AG10803 (cell line): ENCODE measurements at places on chromosomes 1 and 21.

GRCh38 chr1:53572815-53573173, 113.6 kb downstream of the DMRTB1 start:
- no peak for DNase-seq

DNA sequence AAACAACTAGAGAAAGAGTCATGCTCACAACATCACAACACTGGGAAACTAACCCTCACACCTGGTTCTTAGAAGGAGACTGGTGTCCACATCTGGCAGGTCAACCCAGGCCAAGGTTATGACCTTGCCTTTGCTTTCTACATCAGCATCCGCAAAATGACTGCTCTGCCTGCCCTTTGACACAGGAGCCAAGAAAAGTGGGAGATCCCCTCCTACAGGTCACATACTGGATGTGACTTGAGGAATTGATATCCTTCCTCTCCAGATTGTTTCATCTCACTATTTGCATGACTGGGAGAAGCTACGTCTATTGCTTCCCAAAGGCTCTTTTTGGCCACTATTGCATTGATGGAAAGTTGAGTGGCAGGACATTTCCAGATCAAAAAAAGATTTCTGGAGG, 115.5 kb downstream of the MIS18A start:
- DNase-seq: no peak

- DNase-seq: no peak
Observed at GRCh38 chr1:165325460-165326203, 30.9 kb downstream of the LMX1A start.

DNA sequence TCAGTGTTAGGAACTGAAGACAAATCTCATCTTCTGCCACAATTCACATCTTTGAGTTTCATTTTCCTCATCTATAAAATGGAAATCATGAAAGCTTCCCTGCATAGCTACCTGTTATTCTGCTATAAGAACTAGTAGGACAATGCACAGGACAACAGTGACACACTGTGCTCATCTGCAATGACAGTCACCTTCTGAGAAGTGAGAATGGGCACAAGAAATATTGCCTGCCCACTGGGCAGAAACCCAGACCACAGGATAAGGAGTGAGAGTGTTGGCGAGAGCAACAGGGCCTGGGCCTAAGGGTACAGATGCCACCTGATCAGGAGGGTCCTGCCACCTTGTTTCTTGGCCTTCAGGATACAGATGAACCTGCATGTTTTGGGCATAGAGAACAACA, 23.3 kb upstream of the ARTN start:
- DNase-seq: no peak

DNA sequence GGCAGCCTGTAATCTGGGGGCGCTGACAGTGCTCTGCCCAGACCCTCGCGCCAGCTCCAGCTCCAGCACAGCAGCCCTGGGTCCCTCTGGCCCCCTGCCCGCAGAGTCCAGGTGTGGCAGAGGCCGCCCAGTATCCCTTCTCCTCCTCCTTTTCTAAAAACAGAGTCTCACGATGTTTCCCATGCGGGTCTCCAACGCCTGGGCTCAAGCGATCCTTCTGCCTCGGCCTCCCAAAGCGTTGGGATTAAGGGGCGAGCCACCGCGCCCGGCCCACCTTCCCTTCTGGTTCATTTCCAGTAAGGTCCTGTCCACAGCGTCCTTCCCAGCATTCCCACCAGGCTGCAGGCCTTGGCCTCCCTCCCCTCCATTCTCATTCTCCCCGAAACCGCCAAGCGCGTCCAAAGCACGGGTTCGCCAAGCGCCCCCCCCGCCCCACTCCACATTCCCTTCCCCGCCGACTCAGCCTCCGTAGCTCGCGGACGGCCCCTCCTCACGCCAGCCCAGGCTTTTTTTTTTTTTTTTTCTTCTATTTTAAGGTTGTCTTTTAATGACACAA, 2.0 kb upstream of the PCBP3 start:
- DNase-seq: no peak

GRCh38 chr1:84758968-84759491, 68.8 kb upstream of the SSX2IP start:
- peak; percentile 49 for DNase-seq

- DNase-seq: peak; percentile 22
Observed at GRCh38 chr1:64861611-64862010, 104.7 kb downstream of the JAK1 start.

GRCh38 chr1:224683936-224684335, 67.8 kb downstream of the CNIH3 start:
- no peak for DNase-seq

DNA sequence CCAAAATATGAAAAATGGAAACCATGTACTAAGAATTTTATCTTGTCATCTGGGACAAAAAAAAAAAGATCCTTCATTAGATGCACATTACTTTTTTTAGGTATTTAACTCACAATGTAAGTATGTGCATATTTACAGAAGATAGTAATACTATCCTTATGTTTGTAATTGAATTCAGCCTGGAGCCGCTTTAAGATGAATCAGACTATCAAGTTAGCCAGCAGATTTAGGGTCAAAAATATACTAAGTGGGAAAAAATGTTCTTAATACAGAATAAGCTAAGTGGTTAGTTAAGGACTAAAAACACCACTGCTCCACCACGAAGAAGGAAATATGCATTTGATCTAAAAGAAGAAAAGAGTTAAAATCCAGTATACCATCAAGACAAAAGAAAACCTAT, 49.1 kb downstream of the DSCAM start:
- DNase-seq: peak; percentile 4

- no peak for DNase-seq
Observed at GRCh38 chr1:244513493-244513892, 52.4 kb downstream of the CATSPERE start.
